Lung (tissue), 17 donors: ENCODE measurements at places on chromosomes 6 and 20. TPM values are rescaled to one million over a fixed set of nuclear protein-coding genes. Genes with fewer than 3 reads are reported as not detected.

The OTOR gene
- not detected for total RNA-seq

The TRIM40 gene
- total RNA-seq: not detected

The PTK7 gene
- total RNA-seq: 173 TPM

The ASF1A gene
- 32.9 TPM for total RNA-seq

The TINAG gene
- not detected for total RNA-seq

The GHRH gene
- total RNA-seq: not detected

The SIRPD gene
- total RNA-seq: 0.28 TPM

The HDGFL1 gene
- total RNA-seq: not detected
